Stimulated activated CD4-positive, alpha-beta T cell treated with anti-CD3 and anti-CD28 coated beads, Interleukin-1b, Interleukin-23, amount 100 ng/mL, for 24 hours (primary cell): ENCODE measurements at places on chromosomes 13 and 19.
A peak's percentile ranks its signal among the peaks of the same experiment; 100 is the strongest.

DNA sequence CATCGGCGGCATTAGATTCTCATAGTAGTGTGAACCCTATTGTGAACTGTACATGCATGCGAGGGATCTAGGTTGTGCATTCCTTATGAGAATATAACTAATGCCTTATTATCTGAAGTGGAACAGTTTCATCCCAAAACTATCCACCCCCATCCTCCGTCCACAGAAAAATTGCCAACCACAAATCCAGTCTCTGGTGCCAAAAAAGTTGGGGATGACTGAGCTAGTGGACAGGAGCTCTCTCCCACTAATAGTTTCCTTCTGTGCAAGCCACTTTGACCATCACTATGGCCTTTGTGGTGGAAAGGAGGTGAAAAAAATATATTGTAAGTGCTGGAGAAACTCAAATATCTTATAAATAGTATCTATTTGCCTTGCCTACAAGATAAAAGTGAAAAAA lies 857.8 kb downstream of the DIAPH3 start:
- no peak for DNase-seq

- no peak for DNase-seq
Measured at GRCh38 chr13:48476215-48476614, 56.7 kb downstream of the RCBTB2 start.

DNA sequence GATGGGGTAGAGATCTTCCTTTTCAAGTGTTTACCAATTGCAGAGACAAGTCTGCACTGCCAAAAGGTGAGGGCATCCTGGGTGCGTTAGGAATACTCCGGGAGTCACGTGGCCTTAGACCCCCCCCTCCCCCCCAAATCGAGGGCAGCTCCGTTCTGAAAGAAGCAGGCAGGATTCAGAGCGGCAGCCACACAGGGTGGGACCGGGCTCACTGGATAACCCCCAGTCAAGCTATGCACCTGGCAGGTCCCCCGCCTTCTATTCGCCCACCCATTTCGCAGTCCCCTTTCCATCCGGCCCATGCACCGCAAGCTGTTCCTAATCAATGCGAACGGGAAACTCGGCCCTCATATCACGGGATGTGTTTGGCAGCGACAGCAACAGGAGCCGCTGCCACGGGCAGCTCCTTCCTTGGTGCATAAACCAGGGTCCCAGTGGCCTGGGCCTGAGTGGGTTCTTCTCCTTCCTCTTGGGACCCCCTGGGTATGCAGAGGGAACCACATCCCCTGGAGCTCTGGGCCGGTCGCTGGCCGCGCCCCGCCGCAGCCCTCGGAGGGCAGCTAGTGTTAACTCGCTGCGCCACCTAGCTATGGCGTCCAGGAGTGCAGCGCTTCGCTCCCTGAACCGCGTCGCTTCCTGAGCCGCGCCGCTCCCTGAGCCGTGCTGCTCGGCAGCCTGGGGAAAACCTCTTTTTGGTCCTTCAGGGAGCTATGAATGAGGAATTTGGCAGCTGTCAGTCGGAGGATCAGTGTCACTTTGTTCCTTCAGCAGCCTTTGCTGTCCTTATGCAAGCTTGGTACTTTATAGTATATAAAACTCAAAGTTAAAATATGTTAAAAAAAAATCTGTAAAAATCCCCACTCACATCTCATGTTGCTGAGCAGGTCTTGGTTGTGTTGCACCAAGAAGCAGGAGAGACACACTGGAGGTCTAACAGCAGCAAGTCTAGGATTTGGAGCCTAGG lies 41.4 kb downstream of the LYL1 start:
- DNase-seq: peak; percentile 75

- DNase-seq: no peak
Measured at GRCh38 chr13:73715911-73716510, 418.2 kb downstream of the KLF12 start.

DNA sequence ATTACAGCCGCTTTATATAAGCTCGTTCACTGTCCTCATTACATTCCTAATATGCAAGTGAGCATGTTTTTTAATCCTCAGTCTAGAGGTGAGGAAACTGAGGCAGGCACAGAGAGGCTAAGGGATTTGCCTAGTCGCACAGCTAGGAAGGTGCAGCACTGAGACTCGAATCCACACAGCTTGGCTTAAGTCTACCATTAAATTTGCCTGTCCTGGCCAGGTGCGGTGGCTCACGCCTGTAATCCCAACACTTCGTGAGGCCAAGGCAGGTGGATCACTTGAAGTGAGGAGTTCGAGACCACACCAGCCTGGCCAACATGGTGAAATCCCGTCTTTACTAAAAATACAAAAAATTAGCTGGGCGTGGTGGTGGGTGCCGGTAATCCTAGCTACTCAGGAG lies 8.0 kb downstream of the RPS16 start:
- DNase-seq: no peak

GRCh38 chr13:25525884-25526283 lies 154.1 kb downstream of the ATP8A2 start:
- no peak for DNase-seq

DNA sequence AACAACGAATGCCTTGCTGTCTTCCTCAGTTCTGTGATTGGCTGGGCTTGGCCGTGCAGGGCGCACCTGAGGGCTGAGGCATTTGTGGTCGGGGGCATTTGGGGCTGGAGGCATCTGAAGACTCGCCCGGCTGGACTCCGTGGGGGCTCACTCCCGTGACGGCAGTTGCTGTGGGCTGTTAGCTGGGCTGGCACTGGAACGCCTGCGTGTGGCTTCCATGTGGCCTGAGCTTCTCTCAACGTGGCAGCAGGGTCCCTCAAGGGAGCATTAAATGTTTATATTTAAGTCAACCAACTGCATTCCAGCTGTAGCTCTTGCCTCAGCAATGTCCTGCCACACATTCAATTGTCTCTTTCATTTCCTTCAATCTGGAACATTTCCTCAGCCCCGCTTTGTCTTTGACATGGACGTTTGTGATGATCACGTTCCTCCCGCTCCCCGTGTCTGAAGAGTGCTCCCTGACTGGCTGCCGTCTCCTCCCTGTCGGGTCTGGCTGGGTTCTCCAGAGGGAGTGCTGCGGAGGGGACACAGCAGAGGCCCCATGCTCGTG lies 21.0 kb downstream of the CCDC8 start:
- no peak for DNase-seq

DNA sequence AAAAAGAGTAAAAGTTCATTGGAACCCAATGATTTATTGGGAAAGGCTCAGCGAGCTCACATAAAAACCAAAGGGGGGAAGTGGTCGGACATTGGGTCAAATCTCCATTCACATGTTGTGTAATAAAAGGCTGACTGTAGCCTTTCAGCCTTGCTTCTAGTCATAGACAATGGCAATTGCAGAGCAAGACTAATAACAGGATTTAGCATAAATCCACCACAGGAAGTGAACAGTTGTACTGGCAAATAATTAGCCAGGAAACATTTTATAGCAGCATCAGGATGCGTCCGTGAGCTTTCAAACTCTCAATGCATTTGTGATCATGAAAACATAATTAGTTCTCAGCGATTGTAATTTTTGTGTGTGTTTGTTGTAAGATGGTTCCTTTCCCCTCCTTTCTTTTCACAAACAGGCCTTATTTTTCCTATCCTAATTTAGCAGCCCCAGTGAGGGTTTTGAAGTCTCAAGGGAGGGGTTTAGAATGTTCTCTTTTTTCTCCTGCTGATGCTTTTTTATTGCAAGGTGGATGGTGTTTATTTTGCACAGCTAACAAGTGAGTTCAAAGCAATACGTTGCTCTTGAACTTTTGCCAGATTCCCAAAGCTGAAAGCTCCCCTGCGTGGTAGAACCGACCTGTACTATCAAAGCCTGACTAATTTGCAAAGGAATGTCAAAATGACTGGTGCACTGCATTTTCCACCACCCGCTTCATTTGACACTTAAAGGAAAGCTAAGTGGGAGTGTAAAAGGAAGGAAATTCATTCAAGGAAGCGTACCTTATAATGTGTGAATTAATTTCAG lies 105.6 kb downstream of the SPRY2 start:
- no peak for DNase-seq

DNA sequence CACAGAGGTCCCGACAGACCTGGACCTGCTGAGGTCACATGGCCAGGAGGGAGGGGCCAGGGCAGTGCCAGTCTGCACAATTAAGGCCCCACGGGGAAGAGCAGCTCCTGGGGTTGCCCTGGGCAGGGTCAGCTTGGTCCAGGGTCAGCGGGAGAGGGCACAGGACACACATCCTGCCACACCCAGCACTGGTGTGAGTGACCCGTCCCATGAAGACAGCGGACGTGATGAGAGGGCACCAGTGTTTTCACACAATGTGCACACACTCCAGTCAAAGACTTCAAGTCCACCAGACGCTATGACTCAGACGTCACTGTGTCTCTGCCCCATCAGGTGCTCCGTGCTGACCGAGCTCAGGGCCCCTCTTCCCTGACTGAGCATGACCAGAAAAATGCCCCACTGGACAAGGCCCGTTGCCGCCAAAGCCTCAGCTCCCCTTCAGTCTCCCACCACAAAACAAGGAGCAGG lies 4.2 kb downstream of the TMEM259 start:
- no peak for DNase-seq

DNA sequence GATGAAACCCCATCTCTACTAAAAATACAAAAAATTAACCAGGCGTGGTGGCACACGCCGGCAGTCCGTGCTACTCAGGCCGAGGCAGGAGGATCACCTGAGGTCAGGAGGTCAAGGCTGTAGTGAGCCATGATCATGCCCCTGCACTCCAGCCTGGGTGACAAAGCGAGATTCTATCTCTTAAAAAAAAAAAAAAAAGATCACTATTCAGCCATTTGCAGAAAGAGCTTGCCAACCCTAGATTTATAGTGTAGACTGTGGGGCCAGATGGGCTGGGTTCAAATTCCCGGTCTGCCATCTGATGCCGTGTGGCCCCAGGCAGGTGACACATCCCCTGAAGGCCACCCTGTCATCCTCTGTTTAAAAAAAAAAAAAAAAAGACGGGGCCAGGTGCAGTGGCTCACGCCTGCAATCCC lies 28.9 kb downstream of the SMIM24 start:
- no peak for DNase-seq

DNA sequence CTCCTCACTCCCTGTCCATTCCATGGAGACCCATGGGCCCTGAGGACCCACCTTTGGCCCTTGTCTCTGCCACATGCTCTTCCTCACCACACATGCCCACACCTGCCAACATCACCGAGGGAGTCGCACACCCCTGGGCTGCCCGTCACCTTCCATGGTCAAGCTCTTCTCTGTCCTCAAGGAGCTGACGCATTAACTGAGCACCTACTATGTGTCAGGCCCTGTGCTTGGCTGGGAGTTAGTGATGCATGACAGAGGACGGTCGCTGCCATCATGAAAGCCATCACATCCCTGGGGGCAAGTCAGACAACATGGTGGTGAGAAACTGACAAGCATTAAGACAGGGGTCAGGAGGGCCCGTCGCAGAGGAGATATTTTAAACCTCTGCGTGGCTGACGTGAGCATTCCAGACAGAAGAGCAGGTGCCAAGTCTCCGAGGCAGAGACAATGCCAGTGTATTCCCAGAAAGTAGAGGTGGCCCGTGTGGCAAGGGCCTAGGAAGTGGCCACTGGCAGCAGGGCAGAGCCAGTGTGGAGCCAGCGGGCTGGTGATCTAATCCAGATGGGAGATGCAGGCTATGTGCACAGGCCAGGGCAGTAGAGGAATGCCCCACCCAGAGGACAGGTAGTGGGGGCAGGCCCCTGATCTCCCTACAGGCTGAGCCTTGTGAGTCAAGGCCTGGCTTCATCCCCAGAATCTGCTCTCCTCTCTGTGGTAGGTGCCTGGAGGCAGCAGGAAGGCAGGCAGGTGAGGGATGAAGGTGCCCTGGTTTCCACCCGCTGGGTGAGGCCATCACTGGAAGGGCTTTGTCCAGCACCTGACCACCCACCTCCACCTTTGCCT lies 21.2 kb downstream of the ELAVL1 start:
- DNase-seq: no peak

- no peak for DNase-seq
Measured at GRCh38 chr13:34747507-34747906, 194.6 kb upstream of the NBEA start.

DNA sequence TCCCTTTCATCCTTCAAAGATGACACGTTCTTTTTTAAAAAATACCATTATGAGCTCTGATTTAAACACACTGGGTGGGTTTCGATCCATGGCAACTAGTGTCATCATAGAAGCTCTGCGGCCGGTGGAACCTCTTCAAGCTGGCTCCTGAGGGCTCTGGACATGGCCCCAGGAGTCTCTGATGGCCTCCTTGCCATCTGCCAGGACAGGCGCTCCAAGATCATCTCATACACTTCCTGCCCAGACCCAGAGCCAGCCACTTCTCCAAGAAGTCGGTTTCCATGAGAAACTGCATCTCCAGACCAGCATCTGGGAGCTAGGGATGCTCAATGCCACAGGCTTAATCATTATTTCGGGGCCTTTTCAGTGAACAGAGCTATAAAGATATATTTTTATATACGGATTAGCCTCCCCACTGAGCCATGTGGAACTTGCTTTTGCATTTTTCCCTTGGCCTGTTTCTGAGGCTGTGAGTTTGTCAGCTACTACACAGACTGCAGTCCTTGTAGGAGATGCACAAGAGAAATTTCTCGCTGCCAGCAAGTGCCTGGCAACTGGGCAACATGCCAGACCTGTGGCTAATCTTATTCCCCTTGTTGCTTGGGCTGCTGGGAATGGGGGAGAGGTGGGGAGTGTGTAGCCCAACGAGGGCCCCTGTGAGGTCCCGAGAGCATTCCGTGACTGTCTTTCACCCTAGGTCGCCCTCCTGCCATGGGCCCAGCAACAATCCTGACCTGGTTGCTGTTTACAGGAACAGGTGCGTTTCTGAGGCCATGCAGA lies 15.9 kb downstream of the SUGP1 start:
- DNase-seq: no peak
